ENCODE measurements at places on chromosomes 16 and 17. TPM values are rescaled to one million over a fixed set of nuclear protein-coding genes. Genes with fewer than 3 reads are reported as not detected.

CLEC18A gene
- 3.4 TPM for total RNA-seq

TLCD2 gene
- 6.0 TPM for total RNA-seq

TBC1D3K gene
- total RNA-seq = not detected

METTL16 gene
- 24.9 TPM for total RNA-seq

TRPV3 gene
- total RNA-seq = 0.16 TPM

MAF gene
- 19.3 TPM for total RNA-seq

KRTAP4-4 gene
- not detected for total RNA-seq

C16orf92 gene
- total RNA-seq = not detected

SLC2A4 gene
- total RNA-seq = 0.30 TPM

IKZF3 gene
- 0.34 TPM for total RNA-seq

CDH16 gene
- not detected for total RNA-seq

CHST4 gene
- not detected for total RNA-seq

KRT39 gene
- total RNA-seq = not detected

ZG16B gene
- total RNA-seq = not detected

SMIM36 gene
- total RNA-seq = not detected

GRCh38 chr17:40958086-40958953, 8.4 kb downstream of the KRT39 start:
- peaks cover 41% of the 10 kb centered on the region for H3K4me1 ChIP-seq
- peak overlapping the region; percentile 92 for H3K27ac ChIP-seq
- H3K36me3 ChIP-seq = no peaks in the 10 kb centered on the region
- H3K27me3 ChIP-seq = no peaks in the 10 kb centered on the region
- H3K4me3 ChIP-seq = no peak overlapping the region
- no peak for DNase-seq

DNA sequence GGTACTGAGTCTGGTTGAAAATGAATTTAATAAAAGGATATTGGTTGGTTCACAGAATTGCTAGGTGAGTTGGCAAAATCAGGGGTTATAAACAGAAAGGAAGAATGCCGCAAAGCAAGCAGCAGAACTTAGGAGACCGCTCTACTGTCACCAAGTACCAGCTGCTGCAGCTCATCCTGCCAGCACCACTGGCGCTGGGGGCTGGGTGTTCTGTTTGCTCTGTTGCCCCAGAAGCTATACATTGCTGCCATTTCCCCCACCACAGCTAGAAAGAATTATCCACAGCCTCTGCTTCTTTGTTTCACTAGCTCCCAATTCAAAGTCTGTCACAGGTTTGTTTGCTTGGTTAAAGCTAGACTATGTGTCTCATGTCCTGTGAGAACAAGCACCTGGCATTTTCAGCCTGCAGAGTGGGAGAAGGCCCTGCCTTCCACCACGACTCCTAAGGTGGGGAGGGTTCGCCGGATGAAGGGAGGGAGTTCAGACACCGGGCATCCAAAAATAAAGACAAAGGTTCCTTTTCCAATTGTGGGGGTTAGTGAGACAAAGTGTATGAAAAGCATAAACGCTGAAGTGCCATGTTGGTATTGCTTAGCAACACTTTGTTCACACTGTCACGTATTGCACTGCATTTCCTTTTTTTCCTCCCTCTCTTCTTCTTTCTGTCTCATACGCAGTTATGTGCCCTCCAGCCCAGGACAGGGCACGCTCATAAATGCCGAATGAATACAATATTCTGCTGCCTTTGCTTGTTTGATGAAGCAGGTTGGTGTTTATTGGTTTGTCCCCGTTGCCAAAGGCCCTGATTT, 9.6 kb upstream of the CPD start:
- H3K27ac ChIP-seq = no peak overlapping the region
- H3K4me3 ChIP-seq = no peak overlapping the region
- peaks cover 2% of the 10 kb centered on the region for H3K27me3 ChIP-seq

DNA sequence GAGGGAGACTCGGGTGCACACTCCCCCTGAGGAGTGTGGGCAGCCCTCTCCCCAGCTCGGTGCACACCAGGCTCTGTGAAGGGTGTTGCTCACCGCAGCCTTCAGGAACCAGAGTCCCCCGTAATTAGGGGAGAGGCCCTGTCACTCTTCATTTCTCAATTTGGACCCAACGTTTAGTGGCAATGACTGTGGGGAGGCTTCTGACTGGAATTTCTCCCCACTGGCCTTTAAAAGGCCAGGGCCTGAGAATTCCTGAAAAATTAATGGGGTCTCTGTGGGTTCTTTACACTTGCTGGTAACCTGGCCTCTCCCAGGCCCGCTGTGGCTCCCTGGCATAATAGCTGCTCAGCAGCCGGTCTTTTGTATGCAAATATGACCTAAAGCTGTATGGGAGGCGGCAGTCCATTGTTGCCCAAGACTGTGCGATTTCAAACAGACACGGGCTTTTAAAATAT, 209.7 kb downstream of the MSI2 start:
- DNase-seq = no peak
- peaks cover 30% of the 10 kb centered on the region for H3K4me1 ChIP-seq
- H3K4me3 ChIP-seq = no peak overlapping the region
- H3K27me3 ChIP-seq = no peaks in the 10 kb centered on the region
- no peaks in the 10 kb centered on the region for H3K36me3 ChIP-seq

- H3K27ac ChIP-seq = no peak overlapping the region
- peaks cover 3% of the 10 kb centered on the region for H3K27me3 ChIP-seq
- H3K4me1 ChIP-seq = no peaks in the 10 kb centered on the region
- H3K4me3 ChIP-seq = no peak overlapping the region
- H3K36me3 ChIP-seq = no peaks in the 10 kb centered on the region
- no peak for DNase-seq
Measured at GRCh38 chr17:74485841-74486240, 19.4 kb downstream of the CD300A start.

DNA sequence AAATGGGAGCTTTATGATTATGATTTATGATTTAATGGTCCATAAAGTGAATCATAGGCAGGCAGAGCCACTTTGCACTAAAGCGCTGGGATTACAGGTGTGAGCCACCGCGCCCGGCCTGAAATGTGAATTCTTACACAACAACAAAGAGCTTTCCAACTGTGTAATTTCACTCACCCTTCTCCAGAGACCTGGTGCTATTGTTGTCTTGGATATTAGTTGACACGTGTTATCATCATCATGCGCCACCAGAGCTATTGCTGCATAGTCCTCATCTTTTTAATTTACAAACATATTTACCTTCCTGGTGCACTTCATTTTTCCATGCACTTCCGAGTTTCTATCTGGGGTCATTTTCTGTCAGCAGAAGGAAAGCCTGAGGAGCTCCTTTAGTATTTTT, 4.8 kb upstream of the UTS2R start:
- H3K4me1 ChIP-seq = no peaks in the 10 kb centered on the region
- H3K27ac ChIP-seq = no peak overlapping the region
- peaks cover 23% of the 10 kb centered on the region for H3K27me3 ChIP-seq
- no peak overlapping the region for H3K4me3 ChIP-seq

GRCh38 chr17:43779145-43780125, 658 bp upstream of the DUSP3 start:
- H3K4me3 ChIP-seq = peak overlapping the region; percentile 76
- peaks cover 19% of the 10 kb centered on the region for H3K4me1 ChIP-seq
- no peaks in the 10 kb centered on the region for H3K27me3 ChIP-seq
- H3K27ac ChIP-seq = peak overlapping the region; percentile 98

DNA sequence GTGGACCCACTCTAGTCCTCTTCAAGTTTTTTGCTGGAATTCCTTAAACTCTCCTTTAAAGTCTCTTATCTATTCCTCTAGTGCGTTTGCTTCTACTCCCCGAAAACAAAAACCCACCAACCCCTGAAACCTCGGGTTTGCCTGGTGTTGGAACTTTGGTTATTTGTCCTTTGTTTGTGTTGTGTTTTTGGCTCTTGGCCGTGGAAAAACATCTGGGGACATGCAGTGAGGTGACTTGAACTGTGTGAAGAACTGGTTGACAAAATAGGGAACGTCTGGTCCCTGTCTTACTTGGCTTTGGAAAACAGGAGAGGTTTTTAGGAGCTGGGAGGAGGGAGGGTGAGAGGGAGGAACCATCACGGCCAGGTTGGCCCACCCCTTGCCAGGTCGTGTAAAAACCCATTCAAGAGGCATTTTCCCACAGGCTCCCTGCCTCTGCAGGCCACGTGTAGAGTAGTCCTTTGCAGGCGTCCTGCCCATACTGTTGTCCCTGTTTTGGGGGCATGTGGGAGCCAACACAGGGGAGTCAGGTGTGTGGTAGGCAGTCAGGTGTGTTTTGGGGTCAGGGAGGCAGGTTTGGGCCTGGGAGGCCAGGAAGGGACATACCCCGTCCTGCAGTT, 169.3 kb downstream of the RAB11FIP4 start:
- peaks cover 47% of the 10 kb centered on the region for H3K4me1 ChIP-seq
- no peak for DNase-seq
- peak overlapping the region; percentile 92 for H3K27ac ChIP-seq
- H3K36me3 ChIP-seq = peaks cover 11% of the 10 kb centered on the region
- H3K4me3 ChIP-seq = peak overlapping the region; percentile 79
- no peaks in the 10 kb centered on the region for H3K27me3 ChIP-seq

DNA sequence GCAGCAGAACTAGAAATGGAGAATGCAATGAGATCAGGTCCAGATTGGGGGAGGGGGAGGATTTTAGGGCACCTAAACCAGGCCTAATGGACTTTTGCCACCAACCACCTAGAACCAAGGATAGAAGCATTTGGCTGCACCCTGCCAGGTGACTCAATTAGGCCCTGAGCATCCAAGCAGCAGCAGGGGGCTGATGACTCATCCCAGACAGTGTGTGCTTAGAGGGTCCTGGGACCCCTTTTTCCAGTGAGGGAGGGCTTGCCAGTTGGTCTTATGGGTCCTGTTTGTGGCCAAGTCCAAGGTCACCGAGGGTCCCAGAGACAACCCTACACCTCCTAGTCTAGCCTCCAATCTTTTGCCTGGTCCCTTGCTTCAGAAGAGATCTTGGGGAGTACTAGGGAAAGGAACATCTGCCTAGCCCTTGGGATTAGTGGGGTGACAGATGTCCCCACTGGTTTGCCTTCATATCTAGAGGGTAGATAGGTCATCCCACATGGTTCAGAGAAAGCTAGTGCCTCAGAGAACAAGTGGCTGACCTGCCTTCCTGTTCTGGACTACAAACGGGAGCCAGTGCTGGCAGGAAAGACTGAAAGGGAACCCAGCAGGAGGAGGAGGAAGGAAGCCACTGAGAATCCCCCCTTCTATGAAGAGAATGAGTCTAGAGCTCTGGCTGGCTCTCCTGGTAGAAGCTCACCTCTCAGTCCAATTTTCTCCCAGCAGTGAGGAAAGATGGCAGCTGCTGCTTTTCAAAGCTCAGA, 1.6 kb upstream of the TBKBP1 start:
- H3K27me3 ChIP-seq = no peaks in the 10 kb centered on the region
- H3K4me3 ChIP-seq = no peak overlapping the region
- H3K4me1 ChIP-seq = peaks cover 16% of the 10 kb centered on the region
- no peak for DNase-seq
- no peak overlapping the region for H3K27ac ChIP-seq
- no peaks in the 10 kb centered on the region for H3K36me3 ChIP-seq

GRCh38 chr16:35637683-35638082, 2178.3 kb downstream of the TP53TG3F start:
- no peaks in the 10 kb centered on the region for H3K4me1 ChIP-seq
- no peaks in the 10 kb centered on the region for H3K36me3 ChIP-seq
- no peak overlapping the region for H3K27ac ChIP-seq
- DNase-seq = no peak

- H3K36me3 ChIP-seq = no peaks in the 10 kb centered on the region
- H3K27ac ChIP-seq = no peak overlapping the region
- H3K4me3 ChIP-seq = no peak overlapping the region
- no peak for DNase-seq
- H3K4me1 ChIP-seq = no peaks in the 10 kb centered on the region
Measured at GRCh38 chr16:27795992-27796614, 246.2 kb downstream of the KATNIP start.

- no peak for DNase-seq
- H3K36me3 ChIP-seq = no peaks in the 10 kb centered on the region
- no peaks in the 10 kb centered on the region for H3K27me3 ChIP-seq
- peak overlapping the region; percentile 39 for H3K4me3 ChIP-seq
Measured at GRCh38 chr16:369275-369865, 968 bp downstream of the MRPL28 start.

DNA sequence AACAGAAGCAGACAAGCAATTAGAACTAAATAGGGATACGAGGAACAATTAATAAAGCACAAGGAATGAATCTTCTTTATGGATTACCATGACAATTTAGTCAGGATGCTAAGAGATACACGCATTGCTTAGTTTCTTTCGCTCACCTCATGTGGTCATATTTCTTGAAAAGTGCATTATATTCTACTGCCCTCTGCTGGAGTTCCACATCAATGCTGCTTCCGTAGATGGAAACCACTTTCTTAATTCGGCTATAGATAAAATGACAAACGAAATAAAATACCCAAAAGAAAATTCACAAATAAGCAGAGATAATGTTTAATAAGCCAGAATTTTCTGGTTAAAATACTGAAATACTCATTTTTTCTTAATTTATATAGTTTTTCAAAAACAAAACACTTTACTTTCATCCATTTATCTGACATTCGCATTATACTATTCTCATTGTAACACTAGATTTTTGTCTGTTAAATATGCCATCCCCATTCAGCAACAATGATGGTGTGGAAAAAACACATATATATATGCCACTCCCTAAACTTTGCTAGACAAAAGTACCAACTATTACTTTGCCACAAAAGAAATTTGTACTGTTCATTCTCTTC, 22.0 kb upstream of the PHLPP2 start:
- peak; percentile 18 for DNase-seq
- H3K4me1 ChIP-seq = no peaks in the 10 kb centered on the region
- peaks cover 51% of the 10 kb centered on the region for H3K36me3 ChIP-seq
- H3K27me3 ChIP-seq = no peaks in the 10 kb centered on the region
- no peak overlapping the region for H3K27ac ChIP-seq

DNA sequence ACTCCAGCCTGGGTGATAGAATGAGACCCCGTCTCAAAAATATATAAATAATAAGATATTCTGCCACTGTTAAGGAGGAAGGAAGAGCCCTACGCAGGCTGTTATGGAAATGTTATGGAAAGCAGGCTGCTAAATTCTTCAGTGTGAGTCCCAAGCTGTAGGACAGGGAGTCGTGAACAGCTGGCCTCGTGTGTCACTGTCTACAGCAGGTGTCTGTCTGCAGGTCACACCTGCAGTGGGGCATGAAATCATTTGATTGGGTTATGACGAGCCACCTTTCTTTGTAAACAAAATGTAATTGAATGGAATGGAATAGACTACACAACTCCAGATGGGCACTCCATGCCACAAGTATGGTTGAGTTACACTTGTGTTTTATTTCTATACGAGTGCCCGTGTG, 15.6 kb upstream of the LITAF start:
- H3K27ac ChIP-seq = no peak overlapping the region
- no peak for DNase-seq

DNA sequence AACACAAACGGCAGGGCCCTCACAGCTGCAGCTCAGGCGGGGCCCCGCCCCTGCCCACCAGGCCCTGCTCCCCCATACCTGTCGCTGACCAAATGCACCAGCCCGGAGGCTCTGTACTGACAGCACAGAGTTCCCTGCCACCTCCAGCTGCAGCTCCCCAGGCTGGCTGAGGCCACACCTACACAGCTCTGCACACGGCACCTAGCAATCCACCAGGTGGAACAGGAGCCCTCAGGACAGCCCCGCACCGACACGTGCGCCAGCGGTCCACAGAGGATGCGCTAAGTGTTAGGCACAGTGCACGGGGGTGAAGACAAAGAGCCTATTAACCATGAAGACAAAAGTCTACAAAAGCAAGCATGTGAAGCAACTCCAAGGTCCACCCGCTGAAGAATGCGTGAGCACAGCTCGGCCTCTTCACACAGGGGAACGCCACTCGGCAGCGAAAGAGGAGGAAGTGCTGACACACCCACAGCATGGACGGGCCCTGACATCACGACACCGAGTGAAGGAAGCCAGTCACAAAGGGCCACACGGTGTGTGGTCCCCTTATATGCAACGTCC, 5.4 kb downstream of the ZCCHC14 start:
- H3K27me3 ChIP-seq = no peaks in the 10 kb centered on the region
- H3K4me1 ChIP-seq = peaks cover 37% of the 10 kb centered on the region
- no peak for DNase-seq
- no peaks in the 10 kb centered on the region for H3K36me3 ChIP-seq
- H3K27ac ChIP-seq = no peak overlapping the region

Data from astrocyte (in vitro differentiated cells and primary cell).